Muscle of arm (tissue), 14 donors: ENCODE measurements at places on chromosomes 5 and 9. TPM values are rescaled to one million over a fixed set of nuclear protein-coding genes. Genes with fewer than 3 reads are reported as not detected.

The PSAT1 gene
- 35.1 TPM for polyA plus RNA-seq

The CNTNAP3B gene
- 14.2 TPM for polyA plus RNA-seq

The GAPVD1 gene
- polyA plus RNA-seq = 23.9 TPM

The SPEF2 gene
- 17.1 TPM for polyA plus RNA-seq

The PLPP7 gene
- polyA plus RNA-seq = 37.9 TPM

GRCh38 chr5:122845229-122846050, at the start of gene SNX24:
SNX24 (plus strand) TSS chr5:122845613; CDS start chr5:122845634, 21 bp downstream.
- DNase-seq = peak; percentile 74

DNA sequence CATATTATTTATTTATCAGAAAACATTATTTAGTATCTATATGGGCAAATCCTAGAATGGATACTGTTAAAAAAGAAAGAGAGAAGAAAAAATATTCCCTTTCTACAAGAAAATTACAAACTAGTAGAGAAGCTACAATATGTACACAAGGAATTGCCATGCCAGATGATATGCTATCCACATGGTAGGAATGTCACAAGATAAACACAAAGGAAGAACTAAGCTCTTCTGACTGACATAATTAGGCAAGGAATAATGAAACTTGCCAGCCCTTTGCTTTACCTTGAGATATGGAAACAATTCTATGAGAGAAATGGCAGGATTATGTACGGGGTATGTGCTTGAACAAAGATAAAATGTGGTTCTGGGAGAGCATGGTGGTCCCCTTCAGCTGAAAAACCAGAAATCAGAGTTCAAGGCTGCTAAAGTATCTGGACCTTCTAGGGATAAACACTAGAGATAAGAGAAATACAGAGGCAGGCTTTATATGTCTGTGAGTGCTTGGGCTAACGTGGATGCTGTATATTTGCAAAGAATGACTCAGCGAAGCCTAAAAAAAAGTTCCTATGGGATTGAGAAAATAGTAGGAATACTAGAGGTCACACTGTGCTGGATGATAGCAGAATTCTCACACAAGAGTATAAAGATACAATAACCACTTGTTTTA, 451.6 kb downstream of the TLE1 start:
- no peak for DNase-seq

- no peak for DNase-seq
These were observed 158.3 kb upstream of the PITX1 start for GRCh38 chr5:135192351-135192750.

GRCh38 chr9:128393145-128393775, 22.1 kb downstream of the URM1 start:
- no peak for DNase-seq

GRCh38 chr5:23072179-23072578, 219.0 kb upstream of the CDH12 start:
- no peak for DNase-seq

DNA sequence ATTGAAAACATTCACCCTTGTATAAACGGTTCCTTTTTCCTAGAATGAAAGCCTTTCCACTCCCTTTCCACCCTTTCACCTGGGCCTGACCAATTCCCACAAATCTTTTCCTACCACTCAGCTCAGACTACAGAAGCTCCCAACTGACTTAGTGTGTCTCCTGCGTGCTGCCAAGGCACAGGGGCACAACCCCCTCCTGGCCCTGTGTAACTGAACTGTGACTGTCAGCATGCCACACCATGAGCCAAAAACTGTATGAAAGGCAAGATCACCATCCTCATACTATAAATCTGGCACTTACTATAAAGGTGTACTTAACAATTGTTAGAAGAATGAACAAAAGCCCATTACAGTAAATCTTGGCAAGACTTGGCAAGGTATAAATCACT, 11.5 kb downstream of the NOL8 start:
- no peak for DNase-seq

- peak; percentile 25 for DNase-seq
These were observed 152.1 kb downstream of the CRB2 start for GRCh38 chr9:123508048-123508447.
